NCI-H1930 (cell line): ENCODE measurements at places on chromosomes 11 and 22.

DNA sequence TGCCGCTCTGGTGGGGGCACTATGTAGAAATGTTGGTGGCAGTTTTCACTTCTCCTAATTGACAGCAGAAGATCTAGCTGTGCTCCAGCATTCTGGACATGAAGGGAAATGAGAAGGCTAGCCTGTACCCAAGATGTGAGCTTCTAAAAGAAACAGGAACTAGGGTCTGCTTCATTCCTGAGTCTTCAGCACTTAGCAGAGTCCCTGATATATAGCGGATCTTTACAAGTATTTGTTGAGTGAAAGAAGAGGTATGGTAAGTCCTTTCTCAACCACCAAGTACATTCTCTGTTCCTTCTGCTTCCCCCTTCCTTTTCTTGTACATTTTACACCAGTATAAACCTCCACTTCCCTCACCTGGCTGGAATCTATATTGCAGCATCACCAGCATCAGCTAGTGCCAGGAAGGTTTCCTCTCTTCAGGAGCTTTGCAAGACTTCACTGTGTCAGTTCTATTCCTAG is 408.3 kb upstream of the CADM1 start:
- DNase-seq: no peak

GRCh38 chr11:92432515-92432914 is 207.9 kb downstream of the FAT3 start:
- DNase-seq: no peak

DNA sequence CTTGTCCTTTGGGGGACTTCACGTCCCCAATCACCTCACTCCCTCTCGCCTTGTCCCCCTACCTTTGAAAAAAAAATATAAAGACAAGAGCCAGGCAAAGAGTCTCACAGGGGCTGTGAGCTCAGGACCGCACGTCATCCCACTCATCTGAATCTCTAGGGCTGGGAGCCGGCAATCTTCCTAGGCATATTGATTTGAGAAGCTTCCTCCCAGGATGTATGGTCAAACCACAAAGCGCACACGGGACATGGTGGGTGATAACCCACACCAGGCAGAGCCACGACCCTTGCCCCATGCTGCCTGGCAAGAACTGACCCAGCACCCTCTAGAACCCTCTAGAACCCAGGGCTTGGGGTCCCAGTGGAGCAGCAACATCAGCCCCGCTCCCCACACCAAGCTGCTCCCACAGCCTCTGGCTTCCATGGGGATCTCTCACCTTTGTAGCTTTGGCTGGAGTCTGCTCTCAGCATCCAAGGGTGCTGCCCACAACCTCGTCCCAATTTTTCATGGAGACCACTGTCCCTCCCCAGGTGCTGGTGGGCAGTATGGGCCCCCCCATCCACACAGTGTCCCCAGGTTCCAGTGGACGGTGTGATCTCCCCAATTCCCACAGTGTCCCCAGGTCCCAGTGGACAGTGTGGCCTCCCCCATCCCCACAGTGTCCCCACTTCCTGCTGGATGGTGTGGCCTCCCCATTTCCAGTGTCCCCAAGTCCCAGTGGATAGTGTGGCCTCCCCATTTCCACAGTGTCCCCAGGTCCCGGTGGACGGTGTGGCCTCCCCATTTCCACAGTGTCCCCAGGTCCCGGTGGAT is 85.2 kb upstream of the FGF3 start:
- no peak for DNase-seq

DNA sequence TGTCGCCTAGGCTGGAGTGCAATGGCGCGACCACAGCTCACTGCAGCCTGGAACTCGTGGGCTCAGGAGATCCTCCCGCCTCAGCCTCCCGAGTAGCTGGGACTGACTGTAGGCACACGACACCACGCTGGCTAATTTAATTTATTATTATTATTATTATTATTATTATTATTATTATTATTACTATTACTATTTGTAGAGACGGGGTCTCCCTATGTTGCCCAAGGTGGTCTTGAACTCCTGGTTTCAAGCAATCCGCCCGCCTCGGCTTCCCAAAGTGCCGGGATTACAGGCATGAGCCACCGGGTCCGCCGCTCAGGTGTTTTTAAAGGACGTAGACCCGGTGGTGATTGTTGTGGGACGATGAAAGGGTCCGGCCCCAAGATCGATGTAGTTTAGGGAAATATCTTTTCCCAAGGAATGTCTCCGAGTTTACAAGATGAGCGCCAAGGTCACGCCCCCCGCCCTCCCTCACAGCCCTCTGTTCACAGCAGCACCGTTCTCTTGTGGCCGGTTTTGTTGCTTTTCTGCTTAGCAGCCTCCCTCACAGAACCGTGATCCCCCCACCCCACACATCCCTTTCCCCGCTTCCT is 728 bp upstream of the POGLUT3 start:
- DNase-seq: no peak

- no peak for DNase-seq
These were observed 43.9 kb downstream of the SGSM3 start for GRCh38 chr22:40414311-40414710.

DNA sequence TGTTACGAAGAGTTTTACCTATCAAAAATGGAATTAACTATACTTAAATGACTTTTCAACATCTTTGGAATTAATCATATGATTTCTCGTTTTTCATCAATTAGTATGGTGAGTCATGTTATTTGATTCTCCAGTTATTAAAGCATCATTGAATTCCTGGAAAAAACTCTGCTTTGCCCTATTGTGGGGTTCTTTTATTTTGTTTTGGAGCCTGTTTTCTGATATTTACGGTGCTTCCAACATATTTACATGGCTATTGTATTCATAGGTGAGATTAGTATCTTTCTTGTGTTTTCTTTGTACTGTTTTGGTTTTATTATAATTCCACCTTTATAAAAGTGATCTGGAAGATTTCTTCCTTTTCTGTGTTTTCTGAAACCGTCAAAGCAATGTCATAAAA is 902.7 kb downstream of the TBC1D22A start:
- no peak for DNase-seq

DNA sequence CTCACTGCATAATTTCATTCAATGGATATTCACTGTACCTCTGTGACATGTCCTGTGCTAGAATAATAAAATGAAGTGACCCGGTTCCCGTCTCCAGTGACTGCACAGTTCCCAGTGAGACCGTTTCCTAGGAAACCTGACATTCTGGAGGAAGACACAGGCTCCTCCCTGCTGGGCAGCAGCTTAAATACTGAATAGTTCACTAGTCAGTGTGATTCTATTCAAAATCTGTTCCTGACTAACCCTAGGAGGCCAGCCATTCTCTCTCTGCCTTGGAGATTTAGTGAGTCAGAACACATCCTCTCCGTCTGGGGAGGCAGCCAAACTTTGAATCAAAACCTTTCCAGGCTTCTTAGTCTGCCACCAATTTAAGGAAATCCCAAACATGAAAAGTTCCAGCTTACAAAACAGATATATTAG is 11.3 kb downstream of the TRIM66 start:
- no peak for DNase-seq

GRCh38 chr11:115198321-115198741 is 305.9 kb downstream of the CADM1 start:
- DNase-seq: no peak

GRCh38 chr22:36026741-36027140 is 1.9 kb downstream of the RBFOX2 start:
- DNase-seq: no peak

- DNase-seq: no peak
These were observed 219.9 kb upstream of the GRIA4 start for GRCh38 chr11:105389952-105390351.

GRCh38 chr11:64649291-64649697 is 58.3 kb downstream of the SLC22A12 start:
- DNase-seq: peak; percentile 20

GRCh38 chr11:27718863-27719545 is 18.7 kb upstream of the BDNF start:
- DNase-seq: peak; percentile 83

GRCh38 chr11:77379253-77379652 is 77.8 kb upstream of the GDPD4 start:
- no peak for DNase-seq

- no peak for DNase-seq
These were observed 126.5 kb downstream of the VPREB1 start for GRCh38 chr22:22371031-22371541.

- DNase-seq: no peak
These were observed 18.8 kb upstream of the ACCSL start for GRCh38 chr11:44028816-44029506.

GRCh38 chr11:17845431-17845881 is 110.9 kb downstream of the KCNC1 start:
- no peak for DNase-seq

- no peak for DNase-seq
These were observed 1.3 kb upstream of the THY1 start for GRCh38 chr11:119424276-119424675.
